ENCODE measurements at places on chromosomes 5 and 9.

GRCh38 chr5:181134259-181134658 lies 3.3 kb upstream of the OR2V1 start:
- no peak for DNase-seq

GRCh38 chr5:143716881-143717280 lies 95.1 kb upstream of the HMHB1 start:
- no peak for DNase-seq

GRCh38 chr9:128117613-128118471 lies 9.7 kb downstream of the PTGES2 start:
- peak; percentile 90 for DNase-seq

DNA sequence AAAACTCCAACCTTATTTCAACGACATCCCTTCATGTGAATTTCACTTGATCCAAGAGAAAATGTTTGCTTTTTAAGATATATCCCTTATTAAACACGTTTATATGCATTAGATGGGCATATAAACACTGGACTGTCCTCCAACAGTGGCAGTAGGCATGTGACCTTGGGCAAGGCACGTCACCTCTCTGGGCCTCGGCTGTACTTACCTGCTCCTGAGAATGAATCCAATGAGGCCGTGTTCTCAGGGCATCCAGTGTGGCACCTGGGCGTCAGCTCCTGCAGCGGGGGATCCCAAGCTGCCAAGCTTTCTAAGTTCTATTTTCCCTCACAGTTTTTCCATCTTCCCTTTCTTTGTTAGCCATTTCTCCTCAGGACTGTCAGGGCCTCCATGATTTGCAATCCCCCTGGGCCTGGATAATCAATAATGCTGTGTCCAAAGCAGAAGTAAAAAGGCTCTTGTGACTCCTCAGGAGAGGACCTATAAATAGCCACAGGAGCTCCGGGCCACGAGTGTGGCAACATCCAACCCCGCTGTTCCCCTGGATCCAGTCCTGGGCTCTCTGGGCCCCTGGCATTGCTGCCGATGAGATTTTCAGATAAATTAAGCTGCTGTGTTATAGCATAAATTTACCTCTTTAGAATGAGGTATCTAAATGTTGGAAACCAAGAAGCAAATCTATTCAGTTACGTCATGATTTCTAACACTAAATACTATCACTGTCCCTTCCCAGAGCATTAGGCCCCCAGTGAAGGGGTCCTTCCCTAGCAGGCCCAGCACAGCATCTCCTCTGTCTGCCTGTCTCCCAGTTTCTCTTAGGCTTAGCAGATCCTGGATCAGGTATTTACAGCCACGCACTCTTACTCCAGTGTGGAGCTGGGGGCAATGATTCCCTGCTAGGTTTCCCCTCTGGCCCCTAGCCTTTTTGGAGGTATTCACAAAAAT lies 76.8 kb downstream of the PTPN3 start:
- DNase-seq: no peak

- peak; percentile 90 for DNase-seq
Measured at GRCh38 chr9:37592108-37592951, at the start of gene TOMM5. TSS of gene TOMM5 (minus strand) at chr9:37592597. CDS start at chr9:37592532, 65 bp downstream.

- DNase-seq: no peak
Measured at GRCh38 chr5:146076455-146076854, 28.9 kb downstream of the PLAC8L1 start.

GRCh38 chr5:36301858-36302603 lies at the start of gene RANBP3L:
TSS of gene RANBP3L (minus strand) at chr5:36301902. CDS start at chr5:36301416, 486 bp downstream.
- DNase-seq: no peak

GRCh38 chr5:39411061-39411460 lies 13.7 kb downstream of the DAB2 start:
- no peak for DNase-seq

GRCh38 chr5:13910637-13911288 lies 33.7 kb downstream of the DNAH5 start:
- DNase-seq: no peak

DNA sequence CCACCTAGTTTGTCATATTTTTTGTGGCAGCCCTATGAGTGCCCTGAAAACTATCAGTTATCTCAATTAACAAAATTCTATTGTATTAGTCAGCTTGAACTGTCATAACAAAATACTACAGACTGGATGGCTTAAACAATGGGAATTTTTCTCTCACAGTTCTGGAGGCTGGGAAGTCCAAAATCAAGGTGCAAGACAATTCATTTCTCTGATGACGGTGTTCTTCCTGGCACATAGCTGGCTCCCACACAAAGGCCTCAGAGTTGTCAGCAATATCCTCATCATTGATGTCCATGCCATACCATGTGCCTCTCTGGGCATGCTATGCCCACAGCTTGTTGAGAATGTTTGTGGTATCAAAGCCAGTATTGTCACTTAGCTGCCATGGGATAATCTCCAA lies 691.9 kb downstream of the NR2F1-AS1 start:
- no peak for DNase-seq

- DNase-seq: no peak
Measured at GRCh38 chr9:26656003-26656870, 236.4 kb downstream of the CAAP1 start.

- DNase-seq: no peak
Measured at GRCh38 chr9:4228606-4229005, 71.3 kb downstream of the GLIS3 start.

DNA sequence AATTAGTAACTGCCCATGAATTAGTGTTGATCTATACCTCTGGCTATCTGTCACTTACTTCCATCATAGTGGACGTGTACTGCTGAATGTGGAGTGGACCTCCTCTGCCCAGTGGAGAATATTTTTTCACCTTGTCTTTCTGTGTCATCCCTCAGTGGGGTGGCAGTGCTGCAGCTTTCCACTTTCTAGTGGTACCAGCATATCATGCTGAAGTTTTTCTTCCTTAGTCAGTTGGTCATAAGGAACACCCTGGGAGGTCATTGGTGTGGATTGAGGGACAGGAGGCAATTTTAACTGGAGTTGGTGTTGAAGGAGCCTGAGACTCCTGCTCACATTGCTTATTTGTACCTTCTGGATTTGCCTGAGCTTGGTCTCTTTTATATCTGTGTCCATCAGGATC lies 151.7 kb upstream of the ANKH start:
- DNase-seq: no peak

- DNase-seq: no peak
Measured at GRCh38 chr9:106482733-106483132, 380.2 kb upstream of the ZNF462 start.

- DNase-seq: no peak
Measured at GRCh38 chr9:121821326-121821725, 169.9 kb downstream of the DAB2IP start.

- no peak for DNase-seq
Measured at GRCh38 chr5:142873831-142874230, 103.7 kb downstream of the ARHGAP26 start.

DNA sequence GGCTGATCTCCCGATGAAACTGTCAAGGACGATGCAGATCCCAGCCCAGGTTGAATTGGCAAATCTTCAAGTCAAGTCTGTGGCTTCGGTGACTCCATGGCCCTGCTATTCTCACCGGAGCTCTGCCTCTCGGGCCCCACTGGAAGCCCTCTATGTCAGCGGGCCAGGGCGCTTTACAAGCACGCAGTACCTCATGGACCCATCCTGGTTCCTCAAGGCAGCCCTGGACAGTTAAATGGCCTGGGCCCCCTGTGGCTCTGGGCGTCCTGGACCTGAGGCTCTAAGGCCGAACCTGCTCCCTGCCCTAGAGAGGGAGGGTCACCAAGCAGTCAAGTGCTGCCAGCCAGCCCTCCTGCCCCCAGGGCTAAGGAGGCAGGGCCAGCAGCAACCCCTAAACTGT lies 45.3 kb downstream of the STC2 start:
- no peak for DNase-seq

DNA sequence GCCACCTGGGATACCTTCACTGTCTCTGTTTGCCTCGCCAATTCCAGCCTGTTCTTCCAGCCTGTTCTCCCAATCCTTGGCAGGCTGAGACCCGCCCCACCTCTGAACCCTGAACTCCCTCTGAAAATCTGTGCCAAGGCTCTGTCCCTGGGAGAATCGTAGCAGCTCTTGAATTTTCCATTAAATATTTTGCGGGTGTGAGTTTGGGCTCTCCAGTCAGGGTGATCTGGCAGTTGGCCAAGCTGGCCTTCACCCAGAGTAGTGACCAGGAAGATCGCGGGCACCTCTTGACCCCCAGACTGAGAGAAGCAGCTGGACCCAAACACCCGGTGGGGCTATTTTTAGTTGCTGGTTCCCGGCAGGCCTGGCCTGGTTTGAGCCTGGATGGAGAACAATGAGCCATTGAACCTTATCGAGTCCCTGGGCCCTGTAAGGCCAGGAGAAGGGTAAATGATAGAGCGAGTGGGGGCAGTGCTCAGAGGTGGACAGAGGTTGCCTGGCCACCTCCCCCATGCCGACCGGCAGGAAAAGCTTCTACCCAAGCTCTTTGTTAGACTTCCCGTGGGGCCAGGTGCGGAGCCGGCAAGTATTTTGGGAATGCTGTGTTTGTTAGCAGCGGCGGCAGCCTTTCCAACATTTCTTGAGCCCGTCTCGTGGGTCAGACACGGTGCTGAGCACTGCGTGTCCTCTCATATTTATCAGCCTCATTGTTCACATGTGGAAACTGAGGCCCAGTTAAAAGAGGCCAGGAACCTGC lies 146.2 kb downstream of the RGS3 start:
- DNase-seq: no peak

DNA sequence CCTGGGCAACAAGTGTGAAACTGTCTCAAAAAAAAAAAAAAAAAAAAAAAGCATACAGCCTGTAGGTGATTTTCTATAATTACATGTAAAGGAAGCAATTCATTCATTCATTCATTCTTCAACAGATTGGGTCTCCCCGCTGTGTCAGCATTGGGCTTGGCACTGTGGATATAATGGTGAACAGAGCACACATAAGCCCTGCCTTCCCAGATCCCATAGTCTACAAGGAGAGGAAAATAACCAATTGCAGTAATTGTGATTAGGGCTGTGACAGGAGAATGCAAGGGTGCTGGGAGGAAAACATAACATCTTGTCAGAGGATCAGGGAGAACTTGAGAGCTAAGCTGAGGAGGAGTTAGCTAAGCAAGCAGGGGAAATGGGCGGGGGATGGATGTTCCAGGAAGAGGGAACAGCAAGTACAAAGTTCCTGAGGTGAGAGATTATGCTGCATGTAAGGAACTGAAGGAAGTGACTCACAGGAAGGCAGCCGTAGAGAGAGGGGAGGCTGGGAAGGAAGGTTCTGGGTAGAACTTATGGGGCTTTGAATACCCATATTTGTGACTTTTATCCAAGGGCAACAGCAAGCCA lies 24.0 kb upstream of the KLF9 start:
- no peak for DNase-seq

DNA sequence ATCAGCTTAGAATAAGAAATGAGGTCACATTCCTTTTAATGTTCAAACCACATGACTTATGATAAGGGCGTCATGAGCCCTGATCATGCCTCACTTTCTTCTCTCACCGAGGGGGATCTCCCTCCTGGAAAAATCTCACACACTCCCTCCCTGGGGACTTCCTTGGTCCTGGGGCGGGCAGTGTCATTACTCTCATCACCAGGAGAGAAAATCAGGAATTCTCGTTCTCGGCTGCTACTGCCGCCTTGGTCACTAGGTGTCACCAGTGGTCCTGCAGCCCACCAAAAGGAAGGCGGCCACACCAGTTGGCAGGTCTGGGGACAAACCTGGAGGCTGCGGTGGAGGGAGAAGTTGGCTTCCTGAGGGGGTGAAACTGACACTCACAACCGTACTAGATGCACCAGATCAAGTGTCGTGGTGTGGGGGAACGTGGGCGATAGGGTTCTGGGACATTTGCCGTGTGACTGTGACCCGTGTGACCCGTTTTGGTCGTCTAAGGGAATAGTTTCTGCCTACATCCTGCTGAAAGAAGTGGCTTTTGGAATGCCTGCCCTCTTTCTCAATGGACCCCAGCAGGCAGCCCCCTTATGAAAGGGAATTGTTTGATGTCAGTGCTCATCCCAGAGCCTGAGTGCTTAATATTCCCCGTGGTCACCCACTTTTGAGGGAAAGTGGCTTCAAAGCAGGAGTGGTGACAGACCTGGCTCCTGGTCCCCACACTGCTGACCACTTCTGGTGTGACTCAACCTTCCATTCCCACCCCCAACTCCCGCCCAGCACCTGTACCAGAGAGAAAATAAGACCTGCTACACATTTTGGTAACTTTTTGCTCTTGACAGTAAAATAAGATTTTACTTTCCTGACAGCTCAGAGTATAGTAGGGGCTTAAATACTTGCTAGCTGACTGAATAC lies 63.2 kb downstream of the ACER2 start:
- no peak for DNase-seq

Data from CD4-positive, alpha-beta T cell treated with Interleukin-15 for 1 hour (primary cell).